Naive thymus-derived CD4-positive, alpha-beta T cell (primary cell): ENCODE measurements at places on chromosomes 6 and 20. TPM values are rescaled to one million over a fixed set of nuclear protein-coding genes. Genes with fewer than 3 reads are reported as not detected.

GRCh38 chr20:21219686-21220085, 83.4 kb upstream of the XRN2 start:
- no peak for DNase-seq

GRCh38 chr6:414447-414846, 22.9 kb downstream of the IRF4 start:
- DNase-seq: no peak

- peak; percentile 92 for DNase-seq
These were observed at the start of gene ACSS2 for GRCh38 chr20:34876406-34877282. Gene ACSS2 (plus strand): TSS chr20:34876612. CDS start chr20:34876646, 34 bp downstream.

GRCh38 chr6:112016320-112016719, 37.6 kb upstream of the CCN6 start:
- no peak for DNase-seq

- DNase-seq: no peak
These were observed 19.7 kb downstream of the RBL1 start for GRCh38 chr20:37075932-37076685.

GRCh38 chr6:44784195-44784594, 396.7 kb downstream of the CDC5L start:
- DNase-seq: no peak

DNA sequence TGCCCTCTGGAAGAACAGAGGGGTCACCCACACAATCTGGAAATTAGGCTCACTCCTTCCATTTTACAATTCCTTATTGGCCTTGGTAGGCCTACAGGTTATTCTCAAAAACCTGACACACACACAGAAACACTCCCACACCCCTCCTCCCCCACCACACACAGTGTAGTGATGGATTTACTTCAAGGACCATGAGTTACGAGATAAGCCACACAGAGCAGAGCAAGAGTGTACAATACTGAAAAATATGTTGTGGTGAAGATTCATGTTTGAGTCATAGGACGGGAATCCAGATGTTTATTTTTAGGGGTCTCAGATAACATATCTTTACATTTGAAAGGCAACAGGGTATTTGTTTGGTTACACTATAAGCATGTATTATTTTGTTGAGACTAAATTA, 291.9 kb downstream of the PLCB1 start:
- no peak for DNase-seq

- DNase-seq: no peak
These were observed 20.2 kb downstream of the SHLD1 start for GRCh38 chr20:5770231-5770986.

DNA sequence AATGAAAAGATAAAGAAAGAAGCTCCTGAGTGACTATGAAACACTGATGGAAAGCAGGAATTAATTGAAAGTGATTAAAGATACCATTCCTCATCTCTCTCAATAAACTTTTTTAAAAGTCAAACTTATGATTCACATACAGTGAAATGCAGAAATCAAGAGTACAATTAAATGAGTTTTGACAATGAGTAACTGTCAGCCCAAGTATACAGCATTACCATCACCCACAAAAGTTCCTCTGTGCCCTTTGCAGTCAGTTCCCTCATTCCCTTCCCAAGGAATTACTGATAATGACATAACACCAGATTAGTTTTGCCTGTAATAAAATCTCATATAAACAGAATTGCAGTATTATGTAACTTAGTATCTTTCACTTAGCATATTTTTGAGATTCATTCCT, 44.5 kb downstream of the ATG5 start:
- DNase-seq: no peak

- DNase-seq: no peak
These were observed 408.6 kb downstream of the PREX1 start for GRCh38 chr20:48419173-48419572.

Gene C20orf204
- total RNA-seq: 24.6 TPM

Gene OR2B6
- total RNA-seq: not detected

Gene BMP2
- not detected for total RNA-seq

Gene SIRPA
- not detected in 2 replicates for total RNA-seq

Gene PAK5
- total RNA-seq: not detected

Gene MROH8
- 0.84 and 1.5 TPM in 2 replicates for total RNA-seq
